ENCODE measurements at places on chromosomes 11 and 22.

GRCh38 chr11:101955701-101956100 lies 39.4 kb upstream of the ANGPTL5 start:
- DNase-seq, result no peak

DNA sequence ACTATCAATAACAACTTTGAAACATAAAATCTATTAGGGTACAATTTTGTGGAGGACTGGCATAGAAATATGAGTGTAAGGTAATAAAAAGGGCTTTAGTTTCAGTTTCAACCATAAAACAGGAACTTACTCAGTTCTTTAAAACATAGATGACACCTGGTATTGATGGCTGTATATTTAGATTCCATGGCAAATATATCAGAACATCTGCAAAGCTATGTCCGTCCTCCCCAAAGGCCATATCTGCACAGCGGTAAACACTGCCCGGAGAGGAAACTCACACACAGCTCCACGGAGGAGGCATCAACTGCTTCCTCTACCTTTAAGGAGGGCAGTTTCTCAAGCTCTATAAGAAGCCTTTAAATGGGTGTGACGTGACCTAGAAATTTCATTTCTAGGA lies 993.3 kb downstream of the BRD1 start:
- DNase-seq, result no peak

DNA sequence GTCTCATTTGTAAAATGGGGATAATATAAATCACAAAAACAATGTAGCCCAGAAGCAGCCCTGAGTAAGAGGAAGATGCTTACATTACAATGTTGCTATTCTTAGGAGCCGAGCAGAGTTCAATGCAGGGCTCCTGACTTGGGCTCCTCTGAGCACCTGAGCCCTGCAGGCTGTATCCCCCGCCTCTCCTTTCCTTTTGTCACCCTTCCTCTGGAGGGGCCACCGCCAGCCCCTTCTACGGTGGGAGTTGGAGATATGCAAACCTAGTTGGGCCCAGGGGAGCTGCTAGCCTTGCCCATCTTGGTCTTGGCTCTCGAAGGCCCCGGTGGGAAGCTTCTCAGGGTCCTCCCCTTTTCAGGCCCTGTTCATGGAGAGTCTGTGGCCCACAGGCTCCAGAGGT lies 8.4 kb upstream of the CSNK1E start:
- no peak for DNase-seq

GRCh38 chr11:2666401-2666741 lies 33.4 kb downstream of the KCNQ1OT1 start:
- DNase-seq, result no peak

GRCh38 chr11:69705901-69706787 lies 2.3 kb upstream of the FGF19 start:
- no peak for DNase-seq

DNA sequence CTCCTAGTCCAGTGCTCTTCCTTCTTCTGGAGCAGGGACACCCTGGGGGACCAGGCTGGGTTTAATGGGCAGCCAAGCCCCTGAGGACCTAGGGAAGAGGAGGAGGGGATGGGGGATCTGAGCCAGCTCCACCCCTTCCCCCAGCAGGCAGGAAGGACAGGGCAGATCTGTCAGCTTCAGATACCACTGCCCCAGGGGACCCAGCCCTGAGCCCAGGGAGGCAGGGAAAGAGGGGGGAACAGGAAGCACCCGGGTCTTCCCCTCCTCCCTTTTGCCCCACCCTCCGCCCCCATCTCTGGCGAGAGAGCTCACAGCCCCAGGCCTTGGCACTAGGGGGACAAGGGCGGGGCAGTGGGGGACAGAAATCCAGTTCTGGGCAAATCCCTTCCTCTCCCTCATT lies 11.7 kb upstream of the SOX10 start:
- no peak for DNase-seq
